ENCODE measurements at places on chromosomes 7 and 10. TPM values are rescaled to one million over a fixed set of nuclear protein-coding genes. Genes with fewer than 3 reads are reported as not detected.

The AEBP1 gene
- polyA plus RNA-seq = 240 TPM

The CYP2E1 gene
- polyA plus RNA-seq = 0.96 TPM

The PRKG1 gene
- polyA plus RNA-seq = 2.8 TPM

The CNOT4 gene
- 30.5 TPM for polyA plus RNA-seq

The SPDYE16 gene
- 0.71 TPM for polyA plus RNA-seq

The MOGAT3 gene
- not detected for polyA plus RNA-seq

The EGFR gene
- polyA plus RNA-seq = 13.0 TPM

The TMEM236 gene
- polyA plus RNA-seq = 0.57 TPM

The GSDME gene
- 29.2 TPM for polyA plus RNA-seq

The LIPK gene
- polyA plus RNA-seq = not detected

The VWDE gene
- 0.08 TPM for polyA plus RNA-seq

The FAM237B gene
- not detected for polyA plus RNA-seq

The ERVW-1 gene
- polyA plus RNA-seq = 0.06 TPM

All from ovary (tissue), 10 donors.